ENCODE measurements at places on chromosomes 7 and 10.

- DNase-seq = no peak
These were observed 49.3 kb downstream of the PPP1R17 start for GRCh38 chr7:31735991-31736982.

DNA sequence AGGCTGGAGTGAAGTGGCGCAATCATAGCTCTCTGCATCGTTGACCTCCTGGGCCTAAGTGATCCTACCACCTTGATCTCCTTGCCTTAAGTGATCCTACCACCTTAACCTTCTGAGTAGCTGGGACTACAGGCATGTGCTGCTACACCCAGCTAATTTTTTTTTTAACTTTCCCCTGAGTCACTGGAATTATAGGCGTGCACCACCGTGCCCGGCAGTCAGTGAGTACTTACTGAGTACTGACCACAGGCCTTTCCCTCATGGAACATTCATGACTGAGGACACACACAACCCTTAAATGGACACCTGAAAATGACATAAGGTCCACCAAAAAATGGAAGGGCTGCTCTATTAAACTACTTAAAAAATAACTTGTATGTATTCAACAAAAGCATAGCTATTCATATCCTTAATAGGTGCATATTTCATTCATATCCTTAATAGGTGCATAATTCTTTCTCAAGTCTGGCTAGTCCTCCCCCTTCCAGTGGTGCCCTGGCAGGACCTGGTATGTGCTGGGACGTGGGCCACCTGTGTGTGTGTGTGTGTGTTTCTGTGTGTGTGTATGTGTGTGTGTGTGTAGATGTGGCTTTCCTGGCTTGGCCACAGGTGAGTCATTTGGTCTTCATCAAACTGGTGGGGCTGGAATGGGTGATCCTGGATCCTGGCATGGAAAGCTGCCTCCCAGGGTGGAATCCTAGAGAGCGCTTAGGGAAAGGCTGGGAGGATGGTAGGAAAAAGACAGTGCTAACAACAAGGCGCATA lies 3.5 kb downstream of the FAM180A start:
- no peak for DNase-seq

- DNase-seq = no peak
These were observed 103.4 kb downstream of the SRPK2 start for GRCh38 chr7:105285118-105285874.

- DNase-seq = no peak
These were observed 4.8 kb upstream of the CALHM1 start for GRCh38 chr10:103463499-103463898.

DNA sequence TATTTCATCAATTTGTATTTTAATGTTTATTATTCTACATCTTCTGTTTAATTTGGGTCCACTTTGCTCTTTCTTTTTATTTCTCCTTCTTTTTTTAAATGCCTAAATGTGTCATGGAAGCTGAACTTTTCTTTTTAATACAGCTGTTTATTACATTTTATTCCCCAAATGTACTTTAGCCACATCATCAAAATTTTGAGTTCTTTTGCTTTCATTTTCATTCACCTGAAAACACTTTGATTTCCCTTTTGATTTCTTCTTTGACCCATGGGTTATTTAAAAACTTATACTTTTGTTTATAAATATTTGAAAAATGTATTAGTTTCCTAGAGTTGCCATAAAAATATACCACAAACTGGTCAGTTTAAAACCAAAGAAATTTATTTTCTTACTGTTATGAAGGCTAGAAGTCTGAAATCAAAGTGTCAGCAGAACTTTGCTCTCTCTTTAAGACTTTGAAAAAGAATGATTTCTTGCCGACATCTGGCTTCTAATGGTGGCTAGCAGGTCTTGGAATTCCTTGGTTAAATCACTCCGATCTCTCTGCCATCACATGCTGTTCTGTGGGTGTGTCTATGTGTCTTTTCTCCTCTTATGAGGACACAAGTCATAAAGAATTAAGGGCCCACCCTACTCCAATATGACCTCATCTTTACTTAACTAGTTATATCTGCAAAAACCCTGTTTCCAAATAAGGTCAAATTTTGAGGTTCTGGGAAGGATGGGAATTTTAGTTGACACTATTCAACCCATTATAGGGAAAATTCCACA lies 225.5 kb downstream of the ANKRD7 start:
- no peak for DNase-seq

- no peak for DNase-seq
These were observed 91.7 kb downstream of the MLLT10 start for GRCh38 chr10:21625623-21626229.

DNA sequence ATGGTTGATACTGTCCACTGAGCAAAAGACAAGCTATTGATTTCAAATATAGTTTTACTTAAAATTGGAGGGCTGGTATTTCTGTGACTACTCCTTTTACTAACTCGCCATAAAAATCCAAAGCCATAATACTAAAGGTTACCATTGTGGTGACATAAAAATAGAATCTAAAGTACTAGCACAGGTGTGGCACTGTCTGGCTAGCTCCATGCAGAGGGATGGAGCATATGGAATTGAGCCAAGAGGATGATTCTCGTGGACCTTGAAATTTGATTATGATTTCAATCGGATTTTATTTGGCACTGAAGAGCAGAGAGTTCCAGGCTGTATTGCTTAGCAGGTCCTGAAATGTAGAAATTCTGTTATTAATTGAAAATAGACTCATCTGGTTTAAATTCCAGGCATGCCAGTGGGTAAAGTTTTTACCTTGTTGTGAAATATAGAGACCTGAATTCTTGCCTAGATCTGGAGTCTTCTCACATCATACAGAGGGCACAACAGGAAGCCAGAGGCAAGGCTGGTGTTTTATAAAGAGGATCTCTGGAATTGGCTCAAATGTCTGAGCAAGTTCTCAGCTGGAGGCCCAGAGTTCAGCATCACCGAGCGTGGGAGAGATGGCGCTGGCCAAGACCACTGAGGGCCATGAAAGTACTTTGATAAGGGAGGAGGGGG lies 29.9 kb upstream of the DLD start:
- DNase-seq = no peak

GRCh38 chr7:26151096-26151495 lies 902 bp upstream of the NFE2L3 start:
- DNase-seq = no peak

GRCh38 chr7:100472854-100473499 lies 6.0 kb downstream of the TSC22D4 start:
- DNase-seq = no peak
